ENCODE measurements at places on chromosomes 2 and 18.

GRCh38 chr2:31012406-31012805 lies 125.8 kb downstream of the GALNT14 start:
- no peak for DNase-seq

- no peak for DNase-seq
Measured at GRCh38 chr18:63908858-63909257, 1.1 kb downstream of the SERPINB10 start.

GRCh38 chr2:233051241-233052149 lies 8.6 kb upstream of the INPP5D start:
- no peak for DNase-seq

DNA sequence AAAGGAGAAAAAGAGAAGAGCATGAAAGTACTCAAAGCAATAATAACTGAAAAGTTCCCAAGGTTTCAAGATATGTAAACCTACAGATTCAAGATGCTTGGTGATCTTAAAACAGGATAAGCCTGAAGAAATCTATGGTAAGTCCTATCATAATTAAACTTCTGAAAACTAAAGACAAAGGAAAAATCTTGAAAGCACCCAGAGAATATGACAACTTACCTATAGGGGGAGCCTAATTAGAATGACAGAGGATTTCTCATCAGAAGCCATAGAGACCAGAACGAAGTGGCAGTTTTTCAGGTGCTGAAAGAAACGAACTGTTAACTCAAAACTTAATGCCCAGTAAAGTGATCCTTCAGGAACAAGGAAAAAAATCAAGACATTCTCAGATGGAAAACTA lies 59.7 kb downstream of the XDH start:
- no peak for DNase-seq

DNA sequence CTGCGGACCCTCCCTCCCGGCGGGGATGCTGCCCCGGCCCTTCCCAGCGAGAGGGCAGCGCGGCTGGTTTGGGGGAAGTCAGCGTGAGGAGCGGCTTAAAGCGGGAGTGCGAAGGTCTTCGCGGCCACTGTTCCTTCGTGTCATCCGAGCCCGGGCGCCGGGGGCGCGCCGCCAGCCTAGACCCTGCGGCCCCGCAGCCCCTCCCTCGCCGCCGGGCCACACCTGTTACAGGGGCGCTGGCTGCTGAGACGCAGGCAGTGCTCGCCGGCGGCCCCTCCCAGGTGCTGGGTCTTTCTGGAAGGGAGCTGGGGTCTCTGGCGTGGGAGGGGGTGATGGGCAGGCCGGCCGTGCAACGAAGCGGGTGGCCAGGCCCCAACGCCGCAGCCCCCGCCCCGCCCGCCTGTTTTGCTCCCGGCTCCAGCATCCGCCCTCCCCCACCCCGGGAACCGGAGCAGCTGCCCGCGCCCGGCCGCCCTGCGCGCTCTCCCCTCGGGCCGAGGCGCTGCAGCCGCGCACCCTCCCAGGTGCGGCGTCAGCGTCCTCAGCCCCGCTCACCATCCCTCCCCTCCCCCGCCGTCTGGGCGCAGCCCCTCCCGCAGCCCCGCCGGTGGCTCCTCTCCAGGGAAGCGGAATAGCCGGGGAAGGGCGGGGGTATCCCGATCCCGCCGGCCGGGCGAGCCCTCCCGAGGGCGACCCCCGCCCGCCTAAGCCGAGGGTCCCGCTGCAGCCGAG lies 727 bp downstream of the KIF1A start:
- no peak for DNase-seq

DNA sequence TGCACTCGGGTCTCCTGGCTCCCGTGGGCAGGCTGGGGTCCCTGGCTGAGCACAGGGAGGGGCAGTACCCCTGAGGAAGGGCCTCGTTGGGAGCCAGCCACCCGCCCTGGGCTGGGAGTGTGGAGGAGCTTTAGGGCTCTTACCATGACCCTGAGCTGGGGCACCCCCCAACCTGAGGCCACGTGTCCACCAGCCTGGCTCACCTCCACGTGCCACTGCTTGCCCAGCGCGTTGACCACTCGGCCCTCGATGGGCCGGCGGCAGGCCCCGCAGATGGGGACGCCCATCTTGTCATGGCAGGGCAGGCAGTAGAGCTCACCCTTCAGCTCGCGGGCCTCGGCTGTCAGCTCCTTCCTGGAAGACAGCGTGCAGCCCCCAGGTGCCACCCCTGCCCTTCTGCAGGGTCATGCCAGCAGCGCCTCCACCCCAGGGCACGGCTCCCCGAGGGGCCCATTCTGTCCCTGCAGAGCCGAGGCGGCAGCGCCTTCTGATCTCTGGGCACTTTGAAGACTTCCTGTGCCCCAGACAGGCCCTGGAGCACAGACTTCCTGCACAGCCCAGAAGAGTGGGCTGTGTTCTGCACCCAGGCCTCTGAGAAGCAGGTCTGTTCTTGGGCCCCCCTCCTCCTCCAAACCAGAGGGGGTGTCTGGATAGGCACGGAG lies 4.0 kb upstream of the GPR17 start:
- peak; percentile 35 for DNase-seq

DNA sequence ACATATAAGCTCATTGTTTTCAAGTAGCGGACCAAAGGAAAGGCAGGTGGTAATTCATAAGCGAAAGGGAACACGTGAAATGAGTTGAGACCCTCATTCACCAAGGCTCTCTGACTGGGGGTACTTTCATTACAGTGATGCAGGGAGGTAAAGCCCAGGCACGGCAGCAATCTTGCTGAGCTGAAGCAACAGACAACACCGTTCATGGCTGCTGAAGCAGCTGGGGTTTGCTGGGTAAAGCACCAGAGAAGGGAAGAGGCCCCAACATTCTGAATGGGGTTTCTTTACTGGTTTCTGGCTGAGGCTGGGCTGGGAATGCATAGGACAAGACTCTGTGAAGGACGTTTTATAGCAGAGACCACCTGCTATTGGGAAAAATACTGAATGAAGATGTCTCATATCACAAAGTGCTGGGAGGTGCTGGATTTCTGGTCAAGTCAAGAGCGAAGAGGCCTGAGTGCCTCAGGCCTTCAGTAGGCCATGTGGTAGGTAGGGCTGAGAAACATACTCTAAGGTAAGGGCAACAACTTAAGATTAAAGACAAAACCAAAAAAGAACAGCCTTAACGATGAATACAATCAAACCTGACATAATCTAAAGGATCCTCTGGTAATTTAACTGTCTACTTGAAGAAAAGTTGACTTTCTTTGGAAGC lies 324.7 kb upstream of the PIK3C3 start:
- no peak for DNase-seq

DNA sequence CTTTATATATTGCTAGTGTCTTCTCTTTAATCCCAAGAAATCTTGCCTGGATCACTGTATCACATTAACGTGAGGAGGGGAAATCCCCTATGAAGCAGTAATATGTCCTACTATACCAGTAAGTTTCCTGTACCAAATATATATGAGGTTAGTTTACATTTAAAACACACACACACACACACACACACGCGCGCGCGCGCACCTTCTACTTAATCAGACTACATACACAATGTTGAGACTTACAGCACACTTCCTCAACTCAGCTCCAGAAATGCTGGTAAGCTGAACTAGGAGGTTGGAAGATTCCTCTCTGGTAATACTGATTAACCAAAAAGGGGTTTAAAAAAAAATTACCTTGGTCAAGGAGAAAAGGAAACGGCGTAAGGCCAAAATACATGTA lies 49.3 kb downstream of the USP34 start:
- no peak for DNase-seq

GRCh38 chr2:143068094-143068493 lies 61.1 kb upstream of the ARHGAP15 start:
- DNase-seq = no peak

- DNase-seq = no peak
Measured at GRCh38 chr2:164896634-164897355, 55.2 kb upstream of the COBLL1 start.

DNA sequence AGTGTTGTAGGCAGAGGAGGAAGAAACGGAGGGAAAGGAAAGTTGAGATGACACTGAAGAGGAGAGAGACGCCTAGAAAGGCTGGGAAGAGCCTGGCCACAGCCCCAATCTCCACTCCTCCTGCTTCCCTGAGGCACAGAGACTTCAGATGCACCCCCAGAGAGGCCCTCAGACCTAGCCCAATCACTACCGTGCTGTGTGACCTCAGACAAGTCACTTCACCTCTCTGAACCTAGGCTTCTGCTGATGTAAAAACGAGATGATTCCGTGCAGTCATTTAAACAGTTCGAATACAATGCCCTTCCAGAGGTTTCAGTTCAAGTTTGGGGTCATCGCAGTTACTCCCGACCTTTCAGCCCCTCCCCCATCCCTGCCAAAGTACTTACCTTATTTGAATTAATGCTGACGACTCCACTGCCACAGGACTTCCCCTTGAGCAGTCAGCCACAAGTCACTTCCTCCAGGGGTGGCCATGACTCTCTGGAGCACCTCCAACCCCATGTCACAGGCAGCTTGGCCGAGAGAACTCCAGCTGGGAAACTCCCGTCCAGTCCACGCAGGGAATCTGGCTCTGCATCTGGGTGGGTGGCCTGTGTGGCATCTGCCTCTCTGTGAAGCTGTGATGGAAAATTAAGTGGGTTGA lies 105.2 kb upstream of the ID2 start:
- DNase-seq = no peak

- no peak for DNase-seq
Measured at GRCh38 chr2:217735899-217736298, 266.9 kb downstream of the TNS1 start.

DNA sequence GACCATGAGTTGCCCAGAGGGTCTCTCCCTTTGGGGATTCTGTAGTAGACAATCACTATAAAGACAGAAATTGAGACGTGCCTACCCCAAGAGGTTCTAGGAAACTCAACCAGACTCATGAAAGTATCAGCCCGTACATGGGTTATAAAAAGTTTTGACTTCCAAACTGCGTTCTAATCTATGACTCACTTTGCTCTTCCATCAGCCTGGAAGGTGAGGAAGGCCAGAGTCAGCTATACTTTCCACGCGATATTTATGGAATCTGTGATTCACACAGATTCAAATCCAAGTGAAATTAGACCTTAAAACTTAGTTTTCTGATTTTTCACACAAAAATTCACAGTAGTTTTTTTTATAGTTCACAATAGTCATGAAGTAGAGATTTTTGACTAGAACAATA lies 7.7 kb upstream of the LYPD1 start:
- DNase-seq = no peak

GRCh38 chr2:18690342-18690741 lies 101.0 kb upstream of the NT5C1B start:
- no peak for DNase-seq

DNA sequence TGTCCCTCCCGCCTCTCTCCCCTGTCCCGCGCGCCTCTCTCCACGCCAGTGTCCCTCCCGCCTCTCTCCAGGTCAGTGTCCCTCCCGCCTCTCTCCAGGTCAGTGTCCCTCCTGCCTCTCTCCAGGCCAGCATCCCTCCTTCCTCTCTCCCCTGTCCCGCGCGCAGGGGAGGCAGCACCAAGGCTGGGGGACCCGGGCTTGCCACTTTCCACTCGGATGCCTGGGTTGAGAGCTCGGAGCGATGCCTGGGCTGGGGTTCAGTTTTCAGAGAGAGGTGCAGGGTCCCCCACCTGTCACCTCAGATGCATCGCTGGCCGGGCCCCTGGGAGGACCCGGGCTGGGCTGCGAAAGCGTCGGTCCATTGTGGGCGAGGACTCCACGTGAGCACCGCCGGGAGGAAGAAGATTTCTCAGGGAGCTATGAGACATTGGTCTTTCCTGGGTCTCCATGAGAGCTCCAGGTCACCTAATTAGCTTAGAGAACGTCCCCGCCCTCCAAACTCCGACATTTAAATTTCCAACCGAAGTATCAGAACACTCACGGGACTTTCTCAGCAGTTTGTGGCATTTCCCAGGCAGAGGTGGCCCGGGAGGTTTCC lies 2.1 kb downstream of the FBLN7 start:
- no peak for DNase-seq

DNA sequence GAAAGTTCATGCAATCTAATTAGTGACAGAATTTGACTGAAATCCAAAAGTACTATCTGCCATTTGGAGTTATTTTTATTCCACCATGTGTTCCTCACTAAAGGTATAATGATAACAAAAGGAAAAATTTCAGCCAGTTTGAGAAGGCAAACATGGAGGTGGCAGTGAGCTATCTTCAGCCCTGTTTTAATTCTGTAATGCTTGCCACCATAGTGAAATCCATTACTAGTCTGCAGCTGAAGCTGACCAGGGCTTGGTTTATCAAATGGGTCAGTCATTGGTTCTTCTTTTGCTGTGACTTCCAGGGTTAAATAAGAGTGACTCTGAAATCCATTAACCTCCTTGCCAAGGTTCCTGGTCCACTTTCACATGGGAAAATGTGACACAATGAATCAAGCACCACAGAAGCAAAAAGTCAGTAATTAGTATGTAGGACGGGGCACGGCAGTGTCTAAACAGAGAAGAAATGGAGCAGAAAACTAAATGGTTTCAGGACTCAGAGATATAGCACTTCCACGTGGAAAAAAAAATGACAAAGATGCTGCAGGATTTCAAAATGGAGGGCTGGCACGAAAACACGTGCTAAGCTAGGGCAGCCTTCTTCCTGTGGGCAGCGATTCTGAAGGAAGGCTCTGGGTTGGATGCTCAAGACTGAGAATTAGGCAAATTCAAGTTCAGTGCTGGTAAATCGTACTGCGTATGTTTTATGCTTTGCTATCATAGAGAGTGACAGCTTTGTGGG lies 87.2 kb downstream of the EPHA4 start:
- no peak for DNase-seq

GRCh38 chr2:11402436-11402835 lies 58.0 kb upstream of the ROCK2 start:
- DNase-seq = no peak

DNA sequence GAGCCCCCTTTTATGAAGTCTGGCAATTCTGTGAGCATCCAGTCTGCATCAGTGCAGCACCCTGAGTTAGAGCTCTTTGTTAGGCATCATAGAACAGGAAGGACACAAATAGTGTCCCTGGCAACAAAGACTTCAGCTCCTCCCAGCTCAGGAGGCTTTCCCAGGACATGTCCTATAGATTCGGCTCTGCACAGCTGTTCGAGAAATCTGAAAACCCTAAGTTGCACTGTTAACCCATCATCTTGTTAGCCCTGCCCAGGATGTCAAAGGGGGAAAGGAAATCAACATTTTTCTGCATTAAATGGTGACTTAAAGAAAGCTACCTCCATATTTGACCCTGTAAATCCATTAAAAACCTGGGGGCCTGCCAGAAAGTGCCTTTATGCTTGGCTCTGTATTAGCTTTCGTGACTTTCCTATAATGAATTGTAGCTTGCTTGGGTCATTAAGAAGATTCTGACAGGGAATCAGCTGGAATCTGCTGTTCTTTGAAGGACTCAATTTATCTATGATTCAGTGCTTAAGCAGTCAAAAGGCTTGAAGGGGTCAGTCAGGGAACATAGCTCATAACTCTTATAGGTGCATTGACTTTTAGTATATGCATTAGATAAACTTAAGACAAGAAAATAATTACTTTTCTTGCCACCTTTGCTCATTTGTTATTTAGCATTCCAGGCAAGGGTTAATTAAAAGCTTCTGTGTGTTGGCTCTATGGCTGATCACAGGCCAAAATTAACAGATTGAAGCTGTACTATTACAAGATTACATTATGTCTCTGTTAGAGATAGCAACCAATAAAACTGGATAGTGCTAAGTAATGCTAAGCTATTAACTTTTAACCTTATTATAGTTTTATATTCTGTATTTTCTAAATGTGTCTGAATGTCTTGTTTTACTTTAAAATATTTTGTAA lies 20.6 kb downstream of the ERMN start:
- DNase-seq = no peak
